ENCODE measurements at places on chromosomes 1 and 21.

GRCh38 chr21:28993293-28993629 is 584 bp upstream of the LTN1 start:
- no peak for DNase-seq

GRCh38 chr1:40094466-40095110 is 2.5 kb downstream of the PPT1 start:
- DNase-seq = peak; percentile 70

GRCh38 chr1:15578921-15579682 is 5.7 kb downstream of the AGMAT start:
- no peak for DNase-seq

GRCh38 chr1:204420039-204421004 is 8.7 kb upstream of the PPP1R15B start:
- peak; percentile 70 for DNase-seq

GRCh38 chr1:156663178-156663577 is 14.0 kb downstream of the NES start:
- no peak for DNase-seq

DNA sequence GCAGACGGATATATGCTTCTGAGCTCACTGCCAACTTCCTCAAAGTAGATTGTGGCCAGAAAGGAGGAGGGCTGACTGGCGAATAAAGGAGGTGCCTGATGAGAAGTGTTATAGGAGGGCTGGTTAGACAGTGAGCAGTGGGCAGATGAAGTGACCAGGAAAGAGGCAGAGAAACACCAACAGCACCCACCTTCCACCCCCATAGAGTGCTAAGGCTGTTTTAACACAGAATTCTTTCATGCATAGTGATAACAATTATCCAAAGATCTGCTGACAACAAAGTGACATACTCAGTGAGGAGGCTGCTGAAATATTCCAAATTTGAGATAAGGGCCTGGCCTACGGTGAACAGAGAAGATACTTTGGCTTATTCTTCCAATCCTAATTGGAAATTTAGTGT is 21.2 kb upstream of the MTR start:
- no peak for DNase-seq

- DNase-seq = peak; percentile 56
These were observed 8.6 kb upstream of the ACTRT2 start for GRCh38 chr1:3012456-3013291.

- DNase-seq = no peak
These were observed 393.2 kb downstream of the RWDD3 start for GRCh38 chr1:95627244-95627643.

DNA sequence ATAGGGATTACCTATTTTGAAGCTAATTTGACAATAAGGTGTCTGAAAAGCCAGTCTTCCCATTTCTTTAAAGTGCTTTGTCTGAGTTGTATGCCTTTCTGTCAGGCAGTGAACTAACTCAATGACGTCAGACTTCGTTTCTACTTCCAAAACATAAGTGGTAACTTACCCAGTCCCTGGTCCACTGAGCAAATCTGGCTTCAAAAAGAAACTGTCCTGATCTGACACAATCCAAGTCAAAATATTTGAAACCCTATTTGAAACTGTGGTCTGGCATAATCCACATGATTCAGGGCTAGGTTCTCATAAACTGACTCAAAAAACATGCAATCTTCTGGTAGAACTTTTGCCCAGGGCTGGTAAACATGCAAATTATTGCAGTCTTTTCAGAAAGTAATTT is 34.0 kb downstream of the DIRAS3 start:
- DNase-seq = no peak

DNA sequence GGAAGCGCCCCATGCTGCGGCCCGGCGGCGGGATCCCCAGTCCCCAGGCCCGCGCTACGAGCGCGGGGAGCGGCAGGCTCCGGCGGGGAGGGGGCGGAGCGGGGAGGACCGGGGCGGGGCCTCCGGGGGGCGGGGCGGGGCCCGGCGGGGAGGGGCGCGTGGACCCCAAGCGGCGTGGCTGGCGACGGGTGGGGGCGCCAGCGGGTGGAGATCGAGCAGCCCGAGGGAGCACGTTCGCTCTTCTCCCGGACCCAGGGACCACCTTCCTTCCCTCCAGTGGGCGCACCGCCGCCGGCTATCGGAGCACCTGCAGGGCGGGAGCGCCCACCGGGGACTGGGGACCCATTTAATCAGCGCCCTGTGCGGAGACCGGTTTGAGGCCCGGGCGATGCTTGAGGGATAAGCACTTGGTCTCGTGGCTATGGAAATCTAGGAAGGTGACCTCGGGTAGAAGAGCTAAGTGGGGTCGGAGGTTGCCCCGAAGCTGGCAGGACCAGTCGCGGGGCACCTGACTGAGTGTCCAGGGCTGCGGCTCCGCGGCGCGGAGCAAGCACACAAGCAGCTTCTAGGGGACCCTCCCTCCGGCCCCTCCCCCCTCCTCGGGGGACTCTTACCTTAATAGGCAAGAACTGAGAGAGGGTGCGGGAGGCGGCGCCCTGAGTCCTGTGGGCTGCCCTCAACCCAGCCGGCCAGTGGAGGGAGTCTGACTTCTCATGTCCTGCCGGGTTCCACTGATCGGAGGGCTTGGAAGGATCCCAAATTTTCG is at the start of gene TSPAN2:
Gene TSPAN2 (minus strand): TSS at position 84 of the 766 bp plus-strand sequence. CDS start 71 bp downstream, at position 13.
- DNase-seq = no peak

DNA sequence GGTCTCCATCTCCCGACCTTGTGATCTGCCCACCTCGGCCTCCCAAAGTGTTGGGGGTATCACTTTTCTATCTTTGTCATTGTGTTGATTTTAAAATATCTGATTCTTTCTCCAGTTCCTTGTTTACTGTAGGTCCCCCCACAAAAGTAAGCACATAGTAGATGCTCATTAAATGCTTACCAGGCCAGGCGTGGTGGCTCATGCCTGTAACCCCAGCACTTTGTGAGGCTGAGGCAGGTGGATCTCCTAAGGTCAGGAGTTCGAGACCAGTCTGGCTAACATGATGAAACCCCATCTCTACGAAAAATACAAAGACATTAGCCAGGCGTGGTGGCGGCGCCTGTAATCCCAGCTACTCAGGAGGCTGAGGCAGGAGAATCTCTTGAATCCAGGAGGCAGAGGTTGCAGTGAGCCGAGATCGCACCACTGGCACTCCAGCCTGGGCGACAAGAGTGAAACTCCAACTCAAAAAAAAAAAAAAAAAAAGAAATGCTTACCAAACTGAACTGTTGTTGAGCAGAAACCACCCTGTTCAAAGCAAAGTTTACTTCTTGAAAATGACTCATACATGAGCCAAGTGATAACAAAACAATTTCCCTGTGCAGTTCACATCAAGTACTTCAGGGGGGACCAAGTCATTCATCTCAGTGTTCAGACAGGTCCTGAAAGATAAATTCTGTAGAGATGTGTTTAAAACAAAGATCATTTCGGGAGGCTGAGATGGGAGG is 24.3 kb upstream of the NID1 start:
- no peak for DNase-seq

DNA sequence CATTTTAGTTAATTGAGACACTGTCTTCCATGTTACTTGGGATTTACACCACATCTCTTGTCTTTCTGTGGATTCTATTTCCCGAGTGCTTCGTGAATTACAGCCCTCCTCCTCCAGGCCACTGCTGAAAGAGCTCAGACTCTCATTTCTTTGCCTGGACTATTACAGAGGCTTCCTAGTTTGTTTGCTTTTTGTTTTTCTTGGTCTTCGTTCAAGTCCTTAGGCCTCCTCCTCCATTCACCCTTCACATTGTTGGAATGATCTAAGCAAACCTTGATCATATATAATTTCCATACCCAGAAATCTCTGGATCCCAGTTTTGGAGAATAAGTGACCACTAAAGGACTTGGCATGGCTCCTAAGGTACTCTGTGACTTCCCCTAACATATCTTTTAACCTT is 94.1 kb downstream of the CNIH3 start:
- DNase-seq = no peak

DNA sequence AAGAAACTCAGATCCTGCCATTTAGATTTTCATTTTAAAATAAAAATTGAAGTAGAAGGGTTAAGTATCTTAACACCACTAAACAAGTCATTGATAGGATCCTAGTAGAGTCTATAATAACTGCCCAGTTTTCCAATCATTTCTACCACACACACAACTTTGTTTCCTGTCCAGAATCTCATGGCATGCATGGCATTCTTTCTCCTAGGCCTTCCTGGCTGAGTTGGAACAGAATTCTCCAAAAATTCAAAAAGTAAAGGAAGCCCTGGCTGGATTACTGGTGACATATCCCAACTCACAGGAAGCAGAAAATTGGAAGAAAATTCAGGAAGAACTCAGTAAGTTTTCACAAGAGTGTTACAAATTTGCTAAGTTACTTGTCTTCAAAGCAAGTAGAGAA is 111.4 kb upstream of the BMP8A start:
- no peak for DNase-seq

DNA sequence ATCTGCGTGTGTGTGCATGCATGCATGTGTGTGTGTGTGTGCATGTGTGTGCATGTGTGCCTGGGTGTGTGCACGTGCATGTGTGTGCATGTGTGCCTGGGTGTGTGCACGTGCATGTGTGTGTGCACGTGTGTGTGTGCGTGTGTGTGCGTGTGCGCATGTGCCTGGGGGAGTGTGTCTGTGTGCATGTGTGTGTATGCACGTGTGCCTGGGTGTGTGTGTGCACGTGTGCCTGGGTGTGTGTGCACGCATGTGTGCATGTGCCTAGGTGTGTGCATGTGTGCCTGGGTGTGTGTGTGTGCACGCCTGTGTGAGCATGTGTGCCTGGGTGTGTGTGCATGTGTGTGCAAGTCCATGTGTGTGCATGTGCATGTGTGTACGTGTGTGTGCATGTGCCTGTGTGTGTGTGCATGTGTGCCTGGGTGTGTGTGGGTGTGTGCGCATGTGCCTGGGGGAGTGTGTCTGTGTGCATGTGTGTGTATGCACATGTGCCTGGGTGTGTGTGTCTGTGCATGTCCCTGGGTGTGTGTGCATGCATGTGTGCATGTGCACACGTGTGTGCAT is 29.3 kb upstream of the COL6A2 start:
- no peak for DNase-seq

- no peak for DNase-seq
These were observed 16.8 kb downstream of the PLA2G5 start for GRCh38 chr1:20086800-20087199.

DNA sequence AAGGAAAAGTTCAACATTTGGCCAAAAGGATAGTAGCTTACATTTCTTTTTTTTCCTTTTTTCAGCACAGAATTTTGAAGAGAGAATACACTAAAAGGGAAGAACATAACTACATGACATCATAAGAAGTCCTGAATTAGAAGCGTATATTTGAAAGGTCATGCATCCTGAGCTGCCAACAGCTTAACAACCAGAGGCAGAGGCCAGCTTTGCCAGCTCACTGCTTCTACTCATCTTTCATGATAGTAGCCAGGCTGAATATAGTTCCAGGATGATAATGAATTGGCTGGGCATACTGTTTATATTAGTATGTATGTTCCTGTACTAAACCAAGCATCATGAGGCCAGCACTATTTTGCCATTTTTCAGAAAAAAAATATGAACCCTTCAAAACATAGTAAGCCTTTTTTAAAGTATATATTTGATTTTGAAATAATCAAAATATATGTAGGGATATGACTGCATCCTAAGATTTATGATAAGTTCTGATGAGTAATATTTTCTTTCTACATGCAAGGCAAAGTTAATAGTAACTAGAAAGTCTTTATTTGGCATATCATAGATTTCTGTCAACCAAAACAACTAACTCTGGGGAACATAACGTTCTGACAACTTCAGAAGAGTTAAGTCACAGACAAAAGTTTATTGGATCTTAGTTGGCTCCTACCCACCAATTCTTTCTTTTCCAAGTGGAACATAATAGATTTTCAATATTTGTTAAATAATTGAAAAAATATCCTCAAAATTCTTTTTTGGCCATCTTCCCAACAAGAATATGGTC is 123.2 kb downstream of the DPYD start:
- DNase-seq = peak; percentile 23

DNA sequence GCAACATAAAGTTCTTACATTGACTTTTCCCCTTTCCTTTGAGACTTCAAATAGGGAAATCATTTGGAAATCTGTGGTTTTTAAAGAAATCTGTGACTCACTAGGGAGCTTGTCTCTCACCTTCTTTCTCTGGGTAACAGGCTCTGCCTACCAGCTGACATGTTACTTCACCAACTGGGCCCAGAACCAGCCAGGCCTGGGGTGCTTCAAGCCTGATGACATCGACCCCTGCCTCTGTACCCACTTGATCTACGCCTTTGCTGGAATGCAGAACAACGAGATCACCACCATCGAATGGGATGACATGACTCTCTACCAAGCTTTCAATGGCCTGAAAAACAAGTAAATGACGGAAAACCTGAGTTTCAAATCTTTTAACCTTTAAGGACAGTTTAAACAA is 9.2 kb upstream of the CHIA start:
- DNase-seq = peak; percentile 25

All from suppressor macrophage treated with lipopolysaccharide for 4 hours (primary cell).